Central memory CD8-positive, alpha-beta T cell (primary cell): ENCODE measurements at places on chromosomes 5 and 9.

- no peak for DNase-seq
These were observed 58.2 kb downstream of the RGS3 start for GRCh38 chr9:113521693-113522255.

- DNase-seq: no peak
These were observed 105.7 kb downstream of the DTWD2 start for GRCh38 chr5:118882666-118883065.

DNA sequence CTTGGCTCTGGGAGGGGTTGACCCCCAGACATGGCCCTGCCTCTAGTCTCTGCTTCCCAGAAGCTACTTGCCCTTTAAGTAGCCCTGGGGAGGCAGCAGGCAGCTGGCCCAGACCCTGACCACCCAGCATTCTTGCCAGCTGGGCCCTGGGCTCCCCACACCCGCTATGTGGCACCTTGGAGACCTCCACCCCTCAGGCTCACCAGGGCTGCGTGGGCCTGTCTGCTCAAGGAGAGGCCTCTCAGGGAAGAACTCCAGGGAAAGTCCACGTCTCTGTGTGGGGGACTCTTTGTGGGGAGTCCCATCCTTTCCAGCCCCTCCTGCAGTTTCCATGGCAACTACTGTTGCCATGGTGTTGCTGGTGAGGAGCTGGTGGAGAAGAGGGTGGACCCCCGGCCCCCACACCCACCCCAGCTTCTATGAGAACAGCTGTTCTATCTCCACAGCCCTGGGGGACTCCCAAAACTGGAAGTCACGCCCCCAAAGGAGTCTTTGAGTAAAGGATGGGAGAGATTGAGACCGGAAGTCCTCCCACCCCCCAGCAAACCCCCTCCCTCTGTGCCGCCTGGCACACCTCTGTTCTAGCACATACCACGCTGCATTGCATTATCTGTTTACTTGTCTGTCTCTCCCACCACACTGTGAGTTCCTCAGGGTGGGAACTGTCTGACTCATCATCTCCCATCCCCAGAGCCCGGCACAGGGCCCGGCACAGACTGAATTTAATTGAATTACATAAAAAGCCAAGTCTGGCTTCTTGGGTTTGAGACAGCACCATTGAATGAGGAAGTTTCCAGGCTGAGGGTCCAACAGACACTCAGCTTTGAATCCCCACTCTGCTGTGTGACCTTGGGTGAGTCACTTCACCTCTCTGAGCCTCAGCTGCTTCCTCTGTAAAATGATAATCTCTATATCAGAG lies 12.6 kb downstream of the DNM1 start:
- DNase-seq: no peak

DNA sequence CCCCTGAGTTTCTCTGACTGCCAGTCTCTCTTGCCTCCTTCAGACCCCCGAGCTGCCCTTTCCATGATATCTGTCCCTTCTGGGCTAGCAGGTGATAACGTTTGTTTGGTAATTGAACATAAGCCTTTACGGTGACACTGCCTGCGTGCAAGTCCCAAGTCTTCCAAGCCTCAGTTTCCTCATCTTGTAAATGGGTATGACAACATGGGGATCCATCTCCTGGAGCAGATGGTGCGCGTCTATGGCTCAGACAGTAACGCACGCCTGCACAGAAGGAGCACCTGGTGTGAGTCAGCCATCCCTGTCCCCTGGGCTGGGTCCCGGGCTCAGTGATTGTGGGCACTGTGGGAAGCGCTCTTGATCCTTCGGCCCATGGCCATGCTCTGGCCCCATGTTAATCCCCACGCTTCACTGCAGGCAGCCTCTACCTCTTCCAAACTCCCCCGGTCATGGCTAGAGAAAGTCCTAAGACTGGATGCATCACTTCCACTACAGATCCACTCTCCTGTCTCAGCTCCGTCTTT lies 85.8 kb downstream of the DAP start:
- no peak for DNase-seq

DNA sequence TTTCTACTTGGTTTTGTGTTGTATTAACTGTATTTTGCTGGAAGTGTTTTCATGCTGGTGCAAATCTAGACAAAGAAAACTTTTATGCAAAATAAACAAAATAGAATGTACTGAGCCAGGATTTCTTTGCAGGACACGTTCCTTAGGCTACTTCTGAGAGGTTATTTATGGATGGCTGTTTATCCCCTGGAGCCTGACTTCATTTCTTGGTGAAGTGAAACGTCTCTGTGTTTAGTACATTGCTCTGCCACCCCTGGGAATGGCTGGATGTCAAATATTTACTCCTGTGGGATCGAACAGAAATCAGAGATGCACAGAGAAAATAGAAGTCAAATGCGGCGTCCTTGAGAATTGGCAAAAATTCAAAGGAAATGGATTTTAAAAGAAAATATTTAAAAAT lies 327.1 kb upstream of the MPDZ start:
- DNase-seq: no peak

- peak; percentile 43 for DNase-seq
These were observed 30.8 kb downstream of the ARHGAP26 start for GRCh38 chr5:142800776-142801494.

GRCh38 chr5:55991768-55992486 lies 2.8 kb downstream of the IL6ST start:
- no peak for DNase-seq

- no peak for DNase-seq
These were observed 38.0 kb downstream of the PALM2AKAP2 start for GRCh38 chr9:109817846-109818472.

- no peak for DNase-seq
These were observed 8.0 kb downstream of the CLPTM1L start for GRCh38 chr5:1336749-1337488.

GRCh38 chr5:148398698-148399121 lies 15.0 kb downstream of the FBXO38 start:
- DNase-seq: no peak

GRCh38 chr5:102283102-102283797 lies 12.8 kb downstream of the SLCO4C1 start:
- DNase-seq: no peak

DNA sequence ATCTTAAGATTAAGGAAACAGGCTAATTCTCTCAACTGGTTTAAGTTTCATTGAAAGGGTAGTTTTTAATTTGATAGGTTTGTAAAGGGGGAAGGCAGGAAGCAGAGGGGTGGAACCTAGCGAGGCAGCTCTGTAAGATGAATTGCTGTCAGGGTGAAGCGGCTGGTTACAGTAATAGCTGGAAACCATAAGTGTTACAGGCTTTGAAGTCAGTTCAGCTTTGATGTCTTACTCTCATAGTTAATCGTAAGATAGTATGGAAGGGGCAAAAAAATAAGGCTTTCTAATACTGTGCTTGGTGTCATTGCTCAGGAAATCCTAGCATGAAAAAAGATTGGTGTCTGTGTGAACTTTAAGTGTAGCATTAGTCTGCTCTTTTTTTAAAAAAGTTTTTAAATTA lies 20.3 kb downstream of the POU5F2 start:
- no peak for DNase-seq

DNA sequence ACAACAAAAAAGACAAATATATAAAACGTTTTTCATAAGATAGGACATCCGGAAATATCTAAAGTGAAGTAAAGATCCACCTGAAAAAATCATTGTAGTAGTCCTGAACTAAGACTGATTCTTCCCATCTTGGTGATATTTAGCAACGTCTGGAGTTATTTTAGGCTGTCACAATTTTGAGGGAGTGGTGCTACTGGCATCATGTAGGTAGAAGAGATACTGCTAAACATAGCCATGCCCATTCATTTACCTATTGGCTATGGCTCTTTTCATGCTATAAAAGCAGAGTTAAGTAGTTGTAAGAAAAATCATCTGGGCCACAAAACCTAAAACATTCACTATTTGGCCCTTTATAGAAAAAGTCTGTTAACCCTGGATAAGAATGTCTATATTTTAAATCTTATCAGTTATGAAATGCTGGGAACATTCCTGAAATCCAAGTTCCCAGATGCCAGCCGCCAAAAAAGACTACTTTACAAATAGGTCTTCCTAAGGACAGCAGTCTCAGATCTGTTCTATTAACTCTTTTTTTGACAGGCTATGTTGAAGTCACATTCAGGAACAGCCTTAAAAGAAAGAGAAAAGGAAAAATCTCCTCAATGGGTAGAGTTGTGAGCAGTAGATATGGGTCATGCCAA lies 27.0 kb downstream of the RAPGEF6 start:
- DNase-seq: no peak

GRCh38 chr5:10563110-10563944 lies 543 bp upstream of the ANKRD33B start:
- no peak for DNase-seq

GRCh38 chr5:41918105-41918504 lies 7.0 kb upstream of the FBXO4 start:
- DNase-seq: no peak

DNA sequence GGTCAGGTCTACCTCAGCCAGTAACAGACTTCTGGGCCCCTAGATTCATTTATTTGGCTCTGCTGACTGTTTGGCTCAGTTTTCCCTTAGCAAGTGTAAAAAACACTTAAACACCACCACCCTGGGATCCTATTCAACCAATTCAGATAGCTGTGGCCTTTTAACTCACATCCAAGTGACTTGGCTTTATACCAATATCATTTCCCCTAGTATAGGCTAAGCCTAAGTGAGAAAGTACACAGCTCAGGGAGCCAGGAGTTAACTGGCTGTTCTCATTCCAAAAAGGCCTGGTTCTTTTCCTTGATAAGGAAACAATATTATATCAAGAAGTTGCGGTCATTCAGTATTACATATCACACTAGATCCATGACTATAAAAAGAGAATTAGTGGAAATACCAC lies 163.5 kb downstream of the ARL15 start:
- DNase-seq: no peak

DNA sequence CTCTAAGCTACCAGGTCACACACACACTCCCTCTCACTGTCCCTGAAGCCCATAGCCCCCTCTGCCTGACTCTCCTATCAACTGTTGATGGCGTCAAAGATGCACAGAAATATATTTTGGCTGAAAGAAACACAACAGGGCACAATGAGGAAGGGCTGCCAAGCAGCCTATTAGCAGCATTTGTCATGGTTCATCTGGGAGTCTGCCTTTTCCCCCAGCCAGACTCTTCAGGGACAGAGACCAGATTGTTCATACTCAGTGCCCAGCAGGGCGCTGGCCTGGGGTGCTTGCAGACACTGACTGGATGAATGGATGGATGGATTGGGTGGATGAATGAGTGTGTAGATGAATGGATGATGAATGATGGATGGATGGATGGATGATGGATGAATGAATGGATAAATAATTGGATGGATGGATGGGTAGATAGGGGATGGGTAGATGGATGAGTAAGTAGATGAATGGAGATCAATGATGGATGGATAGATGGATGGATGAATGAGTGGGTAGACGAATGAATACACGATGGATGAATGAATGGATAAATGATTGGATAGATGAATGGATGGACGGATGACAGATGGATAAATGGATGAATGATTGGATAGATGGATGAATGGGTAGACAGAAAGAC lies 90.5 kb downstream of the ADAMTS2 start:
- no peak for DNase-seq

- no peak for DNase-seq
These were observed 58.5 kb downstream of the CSF2 start for GRCh38 chr5:132132138-132132537.

- no peak for DNase-seq
These were observed 200.9 kb upstream of the RIOK2 start for GRCh38 chr5:97383996-97384395.

- no peak for DNase-seq
These were observed 74.0 kb downstream of the PCSK5 start for GRCh38 chr9:75964427-75964826.

- no peak for DNase-seq
These were observed 277.6 kb upstream of the TRPC7 start for GRCh38 chr5:136642976-136643375.

GRCh38 chr5:140303966-140304365 lies 1.1 kb upstream of the PFDN1 start:
- no peak for DNase-seq

GRCh38 chr5:56569566-56569965 lies 245.8 kb upstream of the MAP3K1 start:
- no peak for DNase-seq

GRCh38 chr9:117458066-117458465 lies 43.2 kb upstream of the ASTN2 start:
- DNase-seq: no peak

DNA sequence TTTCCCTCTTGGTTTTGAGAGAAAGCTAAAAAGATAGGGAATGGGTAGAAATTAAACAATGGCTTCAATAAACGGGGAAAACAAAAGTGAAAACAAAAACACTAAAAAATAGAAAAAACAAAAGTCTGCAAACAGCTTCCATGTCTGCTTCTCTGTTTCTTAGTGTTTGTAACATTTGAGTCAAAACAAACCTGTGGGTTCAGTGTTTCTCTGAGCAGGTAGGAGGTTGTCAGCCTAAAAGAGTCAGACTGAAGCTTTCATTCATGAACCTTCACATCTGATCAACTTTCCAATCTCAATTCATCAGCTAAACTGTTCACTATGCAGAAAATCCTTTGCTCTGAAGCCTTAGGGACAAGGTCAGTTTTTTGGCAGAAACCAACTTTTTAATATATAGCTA lies 102.5 kb upstream of the ADAMTS16 start:
- DNase-seq: no peak

- no peak for DNase-seq
These were observed 29.3 kb upstream of the OBP2B start for GRCh38 chr9:133238272-133238850.

- DNase-seq: no peak
These were observed 534.5 kb downstream of the TMEM38B start for GRCh38 chr9:106228861-106229260.

- DNase-seq: no peak
These were observed 55.5 kb upstream of the MEGF10 start for GRCh38 chr5:127235136-127235535.

DNA sequence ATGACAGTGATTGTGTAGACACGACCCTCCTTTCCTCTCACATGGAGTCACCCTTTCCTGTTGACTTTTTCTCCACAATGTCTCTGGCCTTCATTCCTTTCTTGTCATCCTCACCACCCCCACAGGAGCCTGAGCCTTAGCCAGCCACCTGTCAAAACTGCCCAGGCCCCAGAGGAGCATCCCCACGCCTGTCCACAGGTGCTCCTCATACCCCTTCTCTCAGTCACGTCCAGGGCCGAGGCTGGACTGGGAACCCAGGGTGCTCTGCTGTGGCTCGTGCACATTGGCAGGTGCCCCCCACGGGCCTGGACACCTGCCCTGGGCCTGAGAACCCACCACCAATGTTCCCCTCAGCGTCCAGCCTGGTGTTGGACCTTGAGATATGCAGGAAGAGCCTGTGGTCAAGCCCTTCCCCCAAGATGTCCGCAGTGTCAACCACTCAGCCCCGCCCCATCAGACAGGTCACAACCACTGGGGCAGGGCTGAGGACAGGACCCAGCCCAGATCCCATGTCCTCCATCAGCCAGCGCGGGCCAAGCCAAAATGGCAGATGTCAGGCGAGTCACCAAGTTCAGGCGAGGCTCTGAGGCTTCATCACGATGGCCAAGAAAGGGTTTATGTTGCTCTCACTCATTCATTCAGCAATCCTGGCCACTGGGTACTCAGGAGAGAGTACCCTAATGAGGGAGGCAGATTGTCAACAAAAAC lies 65.8 kb upstream of the STXBP1 start:
- DNase-seq: no peak

- DNase-seq: no peak
These were observed 499.3 kb upstream of the ADAMTS16 start for GRCh38 chr5:4640795-4641194.
